H9 (cell line): ENCODE measurements at places on chromosomes 3 and 15. TPM values are rescaled to one million over a fixed set of nuclear protein-coding genes. Genes with fewer than 3 reads are reported as not detected.

The NANOGP8 gene
- total RNA-seq = 88.4 and 91.5 TPM in 2 replicates

The B3GNT5 gene
- 7.3 and 7.6 TPM in 2 replicates for total RNA-seq

The DHX30 gene
- 107 TPM in 2 replicates for total RNA-seq

The GOLGA8S gene
- total RNA-seq = 0.07 TPM in 2 replicates

The TIMP4 gene
- total RNA-seq = 8.4 and 8.5 TPM in 2 replicates

GRCh38 chr15:29615791-29616190, 206.5 kb downstream of the TJP1 start:
- no peak for DNase-seq

DNA sequence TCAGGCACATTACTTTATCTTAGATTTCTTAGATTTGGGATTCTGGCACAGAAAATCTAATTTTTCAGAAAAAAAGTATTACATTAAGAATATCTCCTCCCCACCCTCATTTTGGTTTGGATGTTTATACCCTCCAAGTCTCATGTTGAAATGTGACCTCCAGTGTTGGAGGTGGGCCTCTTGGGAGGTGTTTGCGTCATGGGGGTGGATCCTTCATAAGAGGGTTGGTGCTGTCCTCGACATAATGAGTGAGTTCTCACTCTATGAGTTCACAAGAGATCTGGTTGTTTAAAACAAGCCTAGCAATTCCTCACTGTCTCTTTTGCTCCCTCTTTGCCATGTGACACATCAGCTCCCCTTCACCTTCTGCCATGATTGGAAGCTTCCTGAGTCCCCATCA, 45.6 kb upstream of the WWTR1 start:
- no peak for DNase-seq

DNA sequence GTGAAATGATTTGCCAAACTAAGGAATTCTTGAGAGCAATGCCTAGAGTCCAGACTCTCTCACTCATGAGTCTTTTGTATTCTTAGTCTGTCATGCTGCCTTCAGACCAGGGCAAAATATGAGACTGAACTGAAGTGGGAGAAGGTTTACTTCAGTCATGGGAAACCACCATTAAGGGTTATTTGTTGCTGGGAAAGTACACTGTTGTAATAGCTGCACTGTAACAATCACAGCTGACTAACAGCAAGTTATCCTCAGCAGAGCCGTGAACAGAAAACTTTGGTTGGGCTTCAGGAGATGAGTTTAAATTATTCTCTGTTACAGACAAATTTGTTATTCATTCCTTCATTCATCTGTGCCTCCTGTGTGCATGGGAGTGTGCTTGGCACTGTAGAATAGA, 258.5 kb downstream of the ROBO2 start:
- no peak for DNase-seq

DNA sequence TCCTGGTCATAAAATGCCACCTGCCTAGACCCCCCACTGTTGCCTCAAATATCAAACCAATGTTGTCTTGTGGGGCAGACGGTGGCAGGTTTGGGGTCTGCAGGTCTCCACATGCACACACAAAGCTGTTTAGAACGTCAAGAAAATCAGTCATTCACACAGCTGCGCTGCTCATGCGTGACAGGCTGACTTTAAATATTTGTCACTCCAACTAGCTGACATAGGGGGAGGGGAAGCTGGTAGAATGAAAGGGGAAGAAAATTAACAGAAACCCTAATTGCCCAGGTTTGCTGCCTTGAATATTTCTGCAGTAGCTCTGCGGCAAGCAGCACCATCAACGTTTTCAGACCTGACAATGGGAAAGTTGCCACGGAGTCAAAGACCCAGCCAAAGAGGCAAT, 201.8 kb downstream of the ABHD5 start:
- DNase-seq = no peak

- no peak for DNase-seq
Measured at GRCh38 chr3:54139630-54140029, 17.3 kb downstream of the CACNA2D3 start.

DNA sequence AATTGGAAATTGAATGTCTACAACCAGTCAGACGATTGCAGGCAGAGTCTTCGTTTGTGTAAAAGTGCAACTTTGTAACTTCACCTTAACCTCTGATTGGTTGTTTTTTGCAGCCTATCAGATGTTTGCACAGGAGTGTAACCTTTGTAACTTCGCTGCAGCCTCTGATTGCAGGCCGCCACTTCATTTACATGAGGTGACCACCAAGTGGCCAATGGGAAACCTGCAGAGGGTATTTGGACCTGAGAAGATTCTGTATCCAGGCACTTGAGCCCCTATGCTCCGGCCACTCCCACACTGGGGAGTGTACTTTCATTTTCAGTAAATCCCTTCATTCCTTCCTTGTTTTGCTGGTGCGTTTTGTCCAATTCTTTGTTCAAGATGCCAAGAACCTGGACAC, 68.1 kb upstream of the PFN2 start:
- DNase-seq = peak; percentile 38

- no peak for DNase-seq
Measured at GRCh38 chr3:141353652-141354495, 14.4 kb upstream of the ZBTB38 start.

DNA sequence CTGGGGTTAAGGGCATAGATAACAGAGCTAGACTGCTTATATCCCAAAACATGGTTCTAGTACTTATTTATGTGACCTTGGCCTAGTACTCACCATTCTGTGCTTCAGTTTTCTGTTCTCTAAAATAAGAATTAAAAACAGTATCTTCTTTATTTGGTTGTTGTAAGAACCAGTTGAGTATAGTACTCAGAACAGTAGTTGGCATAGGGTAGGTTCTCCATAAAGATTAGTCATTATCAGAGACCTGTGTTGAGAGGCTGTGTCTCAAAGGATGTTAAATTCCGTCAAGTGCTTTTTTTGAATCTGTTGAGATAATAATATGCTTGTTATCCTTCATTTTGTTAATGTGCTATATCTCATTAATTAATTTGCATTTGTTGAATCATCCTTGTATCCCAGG, 47.4 kb upstream of the OSTN start:
- no peak for DNase-seq

DNA sequence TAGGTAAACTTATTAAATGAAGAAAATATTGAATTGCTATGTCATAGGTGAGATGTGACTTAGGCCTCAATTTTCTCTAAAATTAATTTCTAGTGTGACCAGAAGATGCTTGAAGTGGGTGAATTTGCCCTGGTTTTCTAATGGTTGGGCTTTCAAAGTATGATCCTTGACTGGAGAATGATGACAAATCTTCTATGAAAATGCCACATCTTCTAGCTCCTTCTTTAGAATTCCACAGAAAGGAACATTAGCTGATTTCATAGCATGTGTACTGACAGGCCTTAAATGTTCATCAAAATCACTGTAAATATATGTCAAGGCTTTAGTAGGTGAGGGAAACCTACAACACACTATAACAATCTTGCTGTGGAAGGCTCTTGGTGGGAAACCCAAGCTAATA, 8.9 kb downstream of the ABI3BP start:
- no peak for DNase-seq

DNA sequence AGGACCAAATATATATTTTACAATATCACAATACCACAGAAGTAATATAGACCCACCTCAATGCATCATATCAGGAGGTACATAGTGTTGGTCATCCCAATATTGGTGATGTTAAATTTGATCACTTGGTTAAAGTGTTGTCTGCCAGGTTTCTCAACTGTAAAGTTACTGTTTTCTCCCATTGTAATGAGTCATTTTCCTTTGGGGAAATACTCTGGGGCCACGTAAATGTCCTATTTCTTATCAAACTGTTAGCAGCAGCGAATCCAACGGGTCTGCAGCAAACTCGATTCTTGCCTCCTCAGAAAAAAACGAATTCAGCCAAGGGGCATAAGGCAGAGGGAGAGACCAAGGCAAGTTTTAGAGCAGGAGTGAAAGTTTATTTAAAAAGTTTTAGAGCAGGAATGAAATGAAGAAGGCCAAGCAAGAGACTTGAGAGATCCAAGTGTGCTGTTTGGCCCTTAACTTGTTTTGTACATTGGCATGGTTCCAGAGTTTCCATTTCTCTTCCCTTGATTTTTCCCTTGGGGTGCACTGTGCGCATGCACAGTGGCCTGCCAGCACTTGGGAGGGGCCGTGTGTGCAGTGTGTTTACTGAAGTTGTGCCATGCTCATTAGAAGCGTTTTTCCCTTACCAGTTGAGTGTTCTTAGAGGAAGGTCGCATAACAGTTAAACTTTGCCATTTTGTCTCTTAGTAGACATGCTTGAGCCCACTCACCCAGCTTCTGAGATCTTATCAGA, 512.5 kb downstream of the AGBL1 start:
- DNase-seq = no peak

DNA sequence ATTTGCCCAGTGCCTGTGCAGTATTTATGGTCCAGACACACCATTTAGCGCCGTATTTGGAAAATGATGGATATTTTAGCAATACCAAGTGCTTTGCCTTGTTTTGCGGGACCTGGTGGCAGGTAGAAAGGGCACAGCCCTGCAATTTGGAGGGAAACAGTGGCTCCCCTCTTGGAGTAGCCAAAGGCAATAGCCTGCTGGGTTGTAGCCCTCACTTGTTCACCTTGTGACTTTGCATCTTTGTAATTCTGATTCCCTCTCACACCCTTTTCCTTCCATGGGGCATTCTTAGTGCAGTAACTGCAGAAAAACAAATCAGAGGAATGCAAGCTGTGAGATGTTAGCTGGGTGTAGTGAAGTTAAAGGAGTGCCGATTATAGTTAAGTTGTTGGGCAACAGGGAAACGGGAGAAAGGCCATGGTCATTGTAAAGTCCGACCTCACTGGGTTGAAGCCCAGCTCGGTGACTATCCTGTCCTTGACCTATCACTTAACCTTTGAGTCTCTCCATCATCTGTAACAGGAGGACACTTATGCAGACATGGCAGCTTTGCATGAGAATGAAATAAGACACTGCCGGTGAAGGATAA, 131.0 kb upstream of the KLHL25 start:
- no peak for DNase-seq

GRCh38 chr3:139518926-139519842, 20.4 kb downstream of the RBP1 start:
- no peak for DNase-seq

- peak; percentile 86 for DNase-seq
Measured at GRCh38 chr3:141074529-141074928, 23.4 kb downstream of the SPSB4 start.

GRCh38 chr15:34732430-34732829, 22.4 kb downstream of the GJD2 start:
- no peak for DNase-seq

DNA sequence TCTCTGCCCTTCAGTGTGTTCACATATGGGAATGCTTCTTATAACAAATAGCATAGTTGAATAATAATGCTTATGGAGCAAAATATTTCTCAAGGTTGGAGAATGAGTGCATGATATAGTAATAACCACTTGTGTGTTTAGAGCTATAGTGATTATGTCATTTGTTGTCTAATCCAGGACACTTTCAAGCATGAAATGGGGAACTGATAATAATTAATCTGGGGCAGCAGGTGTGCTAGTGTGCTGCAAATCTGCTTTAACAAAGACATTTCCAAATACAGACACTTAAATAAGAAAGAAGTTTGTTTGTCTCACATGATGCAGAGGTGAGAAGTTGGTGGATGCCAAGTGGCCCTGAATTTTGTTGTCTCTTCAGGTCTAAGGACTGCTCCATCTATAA, 579.3 kb upstream of the GRM7 start:
- no peak for DNase-seq

GRCh38 chr3:29568355-29568754, 287.5 kb downstream of the RBMS3 start:
- DNase-seq = no peak

- DNase-seq = no peak
Measured at GRCh38 chr3:81270603-81271379, 490.7 kb downstream of the GBE1 start.

- no peak for DNase-seq
Measured at GRCh38 chr3:71672807-71673206, 52.4 kb downstream of the EIF4E3 start.

- DNase-seq = no peak
Measured at GRCh38 chr3:46293035-46293724, 50.9 kb downstream of the CCR3 start.

- DNase-seq = no peak
Measured at GRCh38 chr15:31326875-31327668, 437 bp downstream of the KLF13 start.

GRCh38 chr15:63605036-63605435, 7.8 kb downstream of the FBXL22 start:
- DNase-seq = no peak

DNA sequence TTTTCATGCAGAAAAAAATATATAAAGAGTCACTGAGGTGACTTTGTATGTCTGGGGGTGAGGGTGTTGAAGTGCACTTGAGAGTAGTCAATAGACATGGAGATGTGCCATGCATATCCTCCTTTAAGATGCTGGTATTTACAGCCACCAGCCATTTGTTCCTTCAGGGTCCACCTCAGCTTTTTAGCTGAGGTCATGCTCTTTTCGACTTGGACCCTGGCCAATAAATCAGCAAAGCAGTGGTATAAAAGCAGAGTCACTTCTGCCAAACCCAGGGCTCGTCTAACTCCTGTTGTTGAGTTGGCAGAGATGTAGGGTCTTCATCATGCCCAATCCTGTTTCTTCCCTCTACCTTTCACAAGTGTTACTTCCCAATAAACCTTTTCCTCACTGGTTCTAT, 75.1 kb upstream of the OSTN start:
- DNase-seq = no peak

- DNase-seq = no peak
Measured at GRCh38 chr15:98983334-98983733, 24.3 kb downstream of the PGPEP1L start.
